ENCODE measurements at places on chromosomes 1 and 21.

DNA sequence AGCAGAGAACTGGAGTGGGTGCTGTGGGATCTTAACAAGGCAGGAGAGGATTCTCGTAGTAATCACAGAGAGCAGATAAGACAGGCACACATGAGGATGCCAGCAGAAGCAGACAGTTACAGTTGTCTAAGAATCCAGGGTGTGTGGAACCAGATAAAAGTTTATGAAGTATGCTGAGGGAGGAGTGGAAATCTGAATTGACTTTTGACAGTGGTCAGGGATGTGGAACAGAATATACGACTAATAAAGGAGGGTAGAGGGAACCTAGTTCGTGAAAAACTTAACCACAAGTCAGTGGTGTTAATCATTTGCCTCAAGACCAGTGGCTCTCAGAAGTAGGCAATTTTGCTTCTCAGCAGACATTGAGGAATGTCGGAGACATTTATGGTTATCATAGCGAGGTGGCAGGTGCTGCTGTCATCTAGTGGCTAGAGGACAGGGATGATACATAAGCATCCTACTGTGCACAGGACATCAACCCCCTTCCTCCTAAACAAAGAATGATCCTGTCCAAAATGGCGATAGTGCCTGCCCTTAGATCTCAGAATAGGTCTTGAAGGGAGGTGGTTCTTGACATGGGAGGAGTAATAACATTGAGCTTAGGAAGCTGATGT lies 3.0 kb downstream of the LRRC8D start:
- DNase-seq: no peak

DNA sequence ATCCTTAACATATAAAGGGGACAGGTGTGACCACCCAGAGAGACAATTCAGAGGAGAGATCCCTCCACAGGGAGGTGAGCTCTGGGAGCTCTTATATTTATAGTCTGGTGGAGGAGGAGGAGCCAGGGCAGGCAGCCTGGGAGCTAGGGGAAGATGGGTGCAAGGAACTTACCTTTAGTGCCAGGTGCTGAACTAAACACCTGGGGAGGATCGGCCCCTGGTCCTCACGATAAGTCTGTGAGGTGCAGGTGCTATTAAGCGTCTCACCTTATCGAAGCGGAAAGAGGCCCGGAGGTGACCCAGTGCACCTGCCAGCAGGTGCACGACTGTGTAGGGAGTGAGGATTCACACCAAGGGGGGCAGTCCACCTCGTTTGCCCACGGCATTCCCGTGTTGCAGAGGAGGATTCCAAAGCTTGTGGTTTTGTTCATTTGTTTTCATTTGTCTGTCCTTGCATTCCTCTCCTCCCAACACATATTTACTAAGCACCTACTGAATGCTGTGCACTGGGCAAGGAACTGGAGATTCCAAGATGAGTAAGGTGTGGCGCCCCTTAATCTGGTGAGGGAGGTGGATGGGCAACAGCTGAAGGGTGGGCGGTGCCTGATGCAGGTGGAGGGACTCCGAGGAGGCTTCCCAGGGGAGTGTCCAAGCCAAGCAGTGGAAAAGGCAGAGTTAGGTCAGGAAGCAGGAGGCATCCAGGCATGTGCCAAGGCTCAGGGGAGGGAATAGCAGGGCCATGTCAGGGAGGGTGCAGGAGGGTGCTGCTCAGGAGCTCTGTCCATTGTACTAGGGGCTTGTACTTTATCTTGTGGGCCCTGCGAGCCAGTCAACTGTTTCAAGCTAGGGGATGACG lies 11.5 kb downstream of the ARHGEF10L start:
- no peak for DNase-seq

- no peak for DNase-seq
These were observed 32.0 kb upstream of the AGL start for GRCh38 chr1:99818063-99818699.

GRCh38 chr1:214548988-214549387 lies 2.4 kb downstream of the PTPN14 start:
- no peak for DNase-seq

DNA sequence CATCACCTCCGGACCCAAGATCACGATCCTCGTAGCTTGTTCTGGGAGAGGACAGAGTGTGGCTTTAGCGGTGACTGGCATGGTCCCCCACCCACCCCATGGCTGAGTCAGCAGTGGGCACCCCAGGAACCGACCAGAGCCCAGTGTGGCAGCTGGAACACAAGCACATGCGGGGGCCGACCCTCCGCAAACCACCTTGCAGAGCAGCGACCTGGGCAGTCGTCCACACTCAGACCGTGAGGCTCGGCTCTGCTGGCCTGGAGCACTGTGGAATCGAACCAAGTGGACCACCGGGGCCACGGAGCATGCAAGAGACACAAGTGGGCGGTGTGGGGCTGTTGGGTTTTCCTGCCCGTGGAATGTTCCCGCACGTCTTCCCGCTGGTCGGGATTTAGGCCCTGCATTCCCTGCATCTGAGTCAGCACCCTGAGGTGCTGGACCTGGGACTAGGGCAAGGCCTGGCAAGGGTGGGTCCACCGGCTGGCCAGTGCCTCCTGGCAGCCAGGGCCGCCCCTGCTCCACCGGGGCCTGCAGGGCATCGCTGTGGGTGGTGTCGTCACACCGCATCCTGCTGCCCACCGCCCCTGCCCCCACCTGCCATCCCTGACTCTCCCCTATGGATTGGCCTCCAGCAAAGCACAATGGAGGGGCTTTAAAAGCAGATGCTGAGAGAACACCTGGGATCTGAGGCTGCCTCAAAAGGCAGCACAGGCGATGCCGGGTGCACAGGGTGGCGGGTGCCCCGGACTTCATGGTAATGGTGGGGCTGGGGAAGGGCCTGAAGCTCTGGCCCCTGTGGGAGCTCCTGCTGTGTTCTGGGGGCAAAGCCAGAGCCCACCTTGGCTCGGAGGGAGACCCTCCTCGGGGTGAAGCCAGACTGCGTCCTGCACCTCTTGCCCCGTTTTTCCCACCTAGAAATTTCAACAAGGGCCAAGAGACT lies 18.5 kb downstream of the MORN1 start:
- no peak for DNase-seq

GRCh38 chr21:33774551-33774950 lies 132.2 kb downstream of the ITSN1 start:
- DNase-seq: no peak

GRCh38 chr1:166471359-166471758 lies 304.6 kb upstream of the FAM78B start:
- DNase-seq: no peak

DNA sequence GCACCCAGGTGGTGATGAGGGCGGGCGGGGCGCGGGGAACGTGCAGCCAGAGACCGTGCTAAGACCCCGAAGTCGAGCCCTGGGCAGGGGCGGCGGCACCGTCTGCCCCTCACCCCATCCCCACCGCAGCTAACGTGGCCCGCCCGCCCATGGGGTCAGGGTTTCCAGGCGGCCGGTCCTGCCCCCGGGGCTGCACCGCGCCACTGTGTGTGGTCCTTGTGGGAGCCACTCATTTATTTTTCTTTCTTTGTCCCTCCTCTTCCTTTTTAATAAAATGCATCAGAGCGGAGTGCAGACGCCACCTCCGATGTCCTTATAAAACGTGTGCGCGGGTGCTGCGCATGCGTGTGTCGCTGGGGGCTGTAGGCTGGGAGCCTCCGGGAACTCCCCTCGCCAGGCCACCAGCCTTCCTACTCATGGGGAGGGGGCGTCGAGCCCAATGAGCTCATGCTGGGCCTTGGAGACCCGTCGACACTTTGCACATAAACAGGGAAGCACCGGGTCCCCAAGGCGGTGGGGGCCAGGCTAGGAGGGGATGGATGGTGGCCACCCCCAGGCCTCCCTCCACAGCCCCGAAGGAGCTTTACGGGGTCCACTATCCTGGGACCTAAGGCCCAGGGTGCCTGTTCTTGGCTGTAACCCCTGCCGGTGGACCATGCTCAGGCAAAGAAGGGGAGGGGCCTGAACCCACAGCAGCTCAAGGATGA lies 59.9 kb downstream of the WNT9A start:
- no peak for DNase-seq

- DNase-seq: no peak
These were observed 35.8 kb downstream of the EVI5 start for GRCh38 chr1:92749024-92749634.

DNA sequence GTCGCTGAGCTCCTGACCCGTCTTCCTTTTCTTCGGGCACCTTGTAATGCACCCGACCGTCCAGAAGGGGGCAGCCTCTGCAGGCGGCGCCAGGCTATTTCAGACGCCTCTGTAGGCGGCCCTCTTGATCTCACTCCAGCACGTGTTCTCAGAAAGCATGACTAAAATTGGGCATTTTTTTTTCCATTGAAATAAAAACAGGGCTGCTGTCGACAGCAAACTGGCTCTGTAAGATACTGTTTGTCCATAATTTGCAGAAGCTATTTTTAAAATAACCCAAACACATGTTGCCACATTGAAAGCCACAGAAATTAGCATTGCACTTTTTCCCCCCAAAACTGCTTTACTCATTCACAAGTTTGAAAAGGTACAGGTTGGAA lies 78.0 kb downstream of the STUM start:
- DNase-seq: peak; percentile 63

- no peak for DNase-seq
These were observed 10.8 kb downstream of the MINDY1 start for GRCh38 chr1:150995896-150996295.

DNA sequence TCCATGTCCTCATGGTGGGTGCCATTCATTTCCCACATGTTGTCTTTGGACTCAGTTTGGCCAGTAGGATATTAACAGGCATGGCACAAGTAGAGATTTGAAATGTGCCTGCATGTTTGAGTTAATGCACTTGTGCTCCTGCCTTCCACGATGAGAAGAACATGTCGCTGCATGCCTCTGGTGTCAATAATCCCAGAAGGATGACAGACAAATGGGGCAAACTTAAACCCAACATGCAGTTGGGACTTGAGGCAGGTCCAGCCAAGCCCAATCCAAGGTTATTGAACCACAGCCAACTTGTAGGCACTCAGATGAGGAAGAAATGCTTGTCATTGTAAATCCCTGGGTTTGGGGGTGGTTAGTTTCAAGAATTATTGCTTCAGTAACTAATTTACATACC lies 174.6 kb downstream of the TRIM33 start:
- no peak for DNase-seq

DNA sequence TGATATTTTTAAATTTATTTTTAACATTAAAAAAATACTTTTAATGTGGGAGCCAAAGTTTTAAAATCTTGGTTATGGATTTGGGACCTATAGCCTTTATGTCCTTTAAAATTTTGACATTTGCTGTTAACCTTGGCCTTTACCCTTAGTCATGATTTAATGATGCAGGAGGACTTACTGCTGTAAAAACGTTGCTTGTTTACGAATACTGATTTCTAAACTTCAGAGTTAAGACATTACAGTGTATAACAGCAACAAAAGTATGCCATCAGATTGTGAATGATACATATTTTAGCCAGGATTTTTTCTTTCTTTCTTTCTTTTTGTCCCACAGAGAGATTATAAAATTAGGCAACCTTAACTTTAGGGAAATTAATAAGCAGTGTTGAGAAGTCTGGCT lies 8.9 kb downstream of the RBM15 start:
- DNase-seq: no peak

DNA sequence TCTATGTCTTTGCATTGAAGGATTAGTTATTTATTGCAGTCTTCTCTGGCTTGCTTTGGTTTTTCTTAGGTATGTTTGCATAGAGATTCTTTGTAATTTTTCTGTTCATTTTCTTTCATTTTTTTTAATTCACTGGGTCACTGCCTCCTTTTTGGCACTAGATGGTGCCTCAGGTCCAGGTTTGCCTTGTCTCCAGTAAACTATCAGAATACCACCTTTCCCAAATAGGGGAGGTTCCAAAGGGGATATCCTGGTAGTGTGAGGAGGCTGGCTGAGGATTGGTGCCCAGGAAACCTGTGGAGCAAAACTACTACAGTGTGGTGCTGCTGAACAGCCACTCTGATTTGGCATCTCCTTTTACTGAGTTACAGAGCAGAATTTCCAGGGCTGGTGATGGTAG lies 257.1 kb downstream of the KCTD3 start:
- DNase-seq: no peak

- DNase-seq: no peak
These were observed 2.9 kb downstream of the ARF1 start for GRCh38 chr1:228085287-228085951.

GRCh38 chr1:184940226-184940625 lies 34.1 kb downstream of the NIBAN1 start:
- no peak for DNase-seq

DNA sequence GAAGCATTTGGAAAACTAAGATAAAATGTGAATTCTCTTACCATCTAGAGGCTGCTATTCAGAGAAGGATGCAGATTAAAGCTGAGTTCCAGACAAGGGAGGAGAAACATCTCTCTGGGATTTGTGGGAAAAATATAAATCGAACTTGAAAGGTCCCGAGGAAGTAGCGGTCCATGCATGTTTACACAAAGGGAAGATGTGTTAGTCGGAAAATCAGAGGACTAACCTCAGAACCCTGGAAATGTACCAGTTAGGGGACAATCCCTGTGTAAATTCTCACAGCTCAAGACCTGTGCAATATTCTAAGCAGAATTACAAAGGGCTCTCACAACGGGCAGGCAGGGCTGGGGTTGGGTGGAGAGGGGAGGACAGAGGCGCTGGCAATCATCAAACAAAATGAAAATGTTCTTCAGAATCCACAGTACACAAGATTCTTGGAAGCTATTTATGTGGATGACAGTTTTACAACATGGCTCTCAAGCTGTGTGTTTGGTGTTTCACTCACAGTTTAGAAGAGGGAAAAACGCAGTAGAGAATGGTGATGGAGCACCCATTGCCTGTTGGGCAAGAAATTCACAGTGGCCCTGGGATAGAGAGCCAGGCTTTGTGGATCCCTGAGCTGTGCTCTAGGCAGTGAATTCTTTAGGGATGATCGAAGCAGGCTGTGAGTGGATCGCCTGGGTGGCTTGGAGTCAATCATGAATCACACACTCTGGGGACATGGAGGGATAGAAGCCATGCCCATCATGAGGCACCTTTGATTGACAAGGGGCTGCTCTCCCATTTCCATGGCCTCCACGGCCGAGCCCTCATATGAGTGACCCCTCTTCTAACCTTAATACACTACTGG lies 47.6 kb downstream of the KCNJ6 start:
- DNase-seq: no peak

DNA sequence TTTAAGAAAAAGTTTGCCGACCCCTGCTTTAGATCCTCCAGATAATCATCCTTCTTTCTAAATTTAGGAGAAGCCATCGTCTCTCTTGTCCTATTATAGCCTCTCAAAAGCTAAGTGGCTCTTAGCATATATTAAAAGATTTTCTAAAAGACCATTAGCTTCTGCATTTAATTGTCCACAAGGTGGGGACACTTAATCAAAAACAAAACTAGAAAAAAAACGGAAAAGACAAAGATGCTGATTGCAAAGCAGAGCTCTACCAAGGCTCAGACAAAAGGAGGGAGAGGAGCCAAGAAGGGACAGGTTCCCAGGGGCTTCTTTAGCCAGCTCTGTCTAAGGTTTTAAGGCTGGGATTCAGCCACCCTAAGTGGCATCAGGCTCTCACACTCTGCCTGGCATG lies 128.3 kb upstream of the HMGB4 start:
- DNase-seq: no peak

- DNase-seq: no peak
These were observed 72.0 kb downstream of the SYT6 start for GRCh38 chr1:114081437-114082303.

GRCh38 chr1:169576241-169576934 lies 9.9 kb downstream of the F5 start:
- DNase-seq: no peak
